ENCODE measurements at places on chromosomes 1 and 21.
A peak's percentile ranks its signal among the peaks of the same experiment; 100 is the strongest.

- DNase-seq: no peak
Observed at GRCh38 chr21:41876928-41877652, 2.1 kb downstream of the PRDM15 start.

DNA sequence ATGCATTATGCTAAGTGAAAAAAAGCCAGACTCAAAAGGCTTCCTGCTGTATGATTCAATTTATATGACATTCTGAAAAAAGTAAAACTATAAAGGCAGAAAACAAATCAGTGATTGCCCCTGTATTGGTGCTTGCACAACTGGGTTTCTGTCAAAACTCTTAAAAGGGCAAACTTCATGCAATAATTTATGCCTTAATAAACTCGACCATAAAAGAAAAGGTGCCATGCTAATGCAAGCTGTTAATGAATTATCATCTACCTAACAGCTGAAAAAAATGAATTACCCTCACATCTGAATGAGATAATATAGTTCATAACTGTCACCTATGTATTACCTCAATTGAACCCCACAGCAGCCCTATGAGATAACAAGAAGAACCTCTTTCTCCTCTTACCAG is 120.8 kb upstream of the ATP1A1 start:
- DNase-seq: no peak

DNA sequence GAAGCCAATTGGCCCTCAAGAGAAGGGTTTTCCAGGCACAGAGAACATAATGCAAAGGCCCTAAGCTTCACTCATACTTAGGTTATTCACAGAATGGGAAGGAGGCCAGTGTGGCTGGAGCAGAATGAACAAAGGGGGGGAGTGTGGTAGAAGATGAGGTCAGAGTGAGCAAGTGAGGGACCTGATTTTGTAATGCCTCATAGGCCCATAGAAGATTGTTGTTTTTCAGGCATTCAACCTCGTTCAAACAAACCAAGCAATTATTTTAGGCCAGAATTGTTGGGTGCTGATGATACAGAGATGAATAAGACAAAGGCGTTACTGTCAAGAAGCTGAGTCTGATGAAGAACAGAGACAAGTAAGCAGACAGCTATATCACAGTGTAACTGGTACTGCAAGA is 54.5 kb upstream of the RAP1A start:
- DNase-seq: no peak

- no peak for DNase-seq
Observed at GRCh38 chr1:183449223-183449770, 23.0 kb upstream of the SMG7 start.

DNA sequence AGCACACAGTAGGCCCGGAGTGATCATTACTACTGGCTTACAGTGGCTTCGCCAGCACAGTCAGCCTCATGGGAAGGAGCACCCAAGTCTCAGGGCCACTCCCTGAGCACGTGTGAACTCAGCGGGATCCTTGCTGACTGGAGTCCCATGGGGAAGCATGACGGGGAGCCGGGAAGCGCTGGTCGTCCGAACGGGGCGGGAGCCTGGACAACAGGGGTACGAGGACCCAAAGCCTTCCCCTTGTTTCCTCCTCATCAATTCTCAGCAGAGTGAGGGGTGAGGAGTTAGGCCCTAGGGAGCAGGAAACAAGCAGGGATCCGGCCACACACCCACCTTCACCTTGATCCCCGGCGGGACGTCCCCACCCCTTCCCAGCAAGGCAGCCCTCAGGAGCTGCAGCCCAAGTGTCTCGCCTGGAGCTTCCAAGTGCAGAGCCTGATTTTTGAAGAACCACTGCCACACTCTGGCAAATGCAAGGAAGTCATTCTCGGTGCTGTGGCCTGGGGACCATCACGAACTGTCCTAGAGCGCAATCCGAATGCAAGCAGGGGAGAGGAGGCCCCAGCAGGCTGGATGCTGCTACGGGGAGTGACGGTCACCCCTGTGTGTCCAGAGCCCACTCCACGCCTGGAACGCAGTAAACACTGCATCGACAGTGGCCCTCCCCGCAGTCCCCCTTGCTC is 35.5 kb downstream of the TOMM20 start:
- peak; percentile 52 for DNase-seq

GRCh38 chr21:18522181-18522972 is 118.8 kb upstream of the TMPRSS15 start:
- DNase-seq: no peak

DNA sequence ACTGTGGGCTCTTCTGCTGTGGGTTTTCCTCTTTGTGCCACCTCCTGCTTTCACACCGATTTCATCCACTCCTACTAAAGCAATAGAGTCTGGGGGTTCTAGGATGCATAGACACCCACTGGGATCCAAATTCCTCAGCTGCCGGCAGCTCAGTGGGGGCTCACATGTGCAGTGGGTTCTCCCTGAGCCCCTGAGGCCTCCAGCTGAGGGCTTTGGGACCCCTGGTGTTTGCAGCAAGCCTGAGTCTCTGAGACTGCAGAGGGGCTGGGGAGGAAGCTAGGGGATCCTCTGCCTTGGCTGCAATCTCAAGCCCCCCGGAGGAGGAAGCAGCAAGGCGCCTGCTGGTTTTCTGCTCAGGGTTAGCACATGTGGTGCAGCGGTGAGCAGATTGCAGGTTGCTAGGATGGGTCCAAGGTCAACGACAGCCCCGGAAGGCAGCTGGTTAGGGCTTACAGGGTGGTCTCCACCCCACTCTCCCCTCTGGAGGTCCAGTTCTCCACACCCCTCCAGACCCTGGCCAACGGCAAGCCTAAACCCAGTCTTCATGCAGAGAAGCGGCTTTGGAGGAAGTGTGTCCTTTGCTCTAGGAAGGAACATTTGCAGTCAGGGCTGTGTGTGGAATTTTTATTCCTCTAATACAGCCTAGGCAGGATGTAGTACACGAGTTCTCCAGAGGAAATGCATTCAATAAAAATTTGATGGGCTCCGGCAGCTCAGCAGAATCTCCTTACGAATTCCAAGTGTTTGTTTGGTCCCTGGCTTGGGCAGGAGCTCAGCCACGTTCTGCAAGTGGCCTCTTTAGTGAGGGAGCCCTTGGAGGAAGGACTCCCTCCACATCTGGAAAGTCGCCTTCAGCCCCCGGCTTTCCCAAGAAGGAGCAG is 269.1 kb upstream of the VAMP3 start:
- DNase-seq: no peak

GRCh38 chr1:219940707-219941106 is 12.3 kb upstream of the SLC30A10 start:
- no peak for DNase-seq

- no peak for DNase-seq
Observed at GRCh38 chr1:82042306-82043060, 241.7 kb downstream of the ADGRL2 start.

DNA sequence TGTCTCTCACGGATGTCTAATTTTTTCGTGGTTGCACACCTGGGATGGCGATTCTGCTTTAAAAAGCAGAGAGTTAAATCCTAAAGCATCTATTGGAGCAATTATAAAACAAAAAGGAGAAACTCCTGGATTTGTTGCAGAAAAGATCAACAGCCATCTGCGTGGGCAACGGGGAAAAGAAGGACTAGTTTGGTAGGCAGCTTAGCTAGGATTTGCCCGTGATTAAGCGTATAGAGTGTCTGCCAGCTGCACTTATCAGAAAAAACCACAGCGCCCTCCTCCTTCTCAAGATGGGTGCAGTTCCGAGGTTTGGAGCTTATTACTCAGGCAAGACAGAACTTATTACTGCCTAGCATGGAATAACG is 526 bp upstream of the SLC25A24 start:
- DNase-seq: no peak

GRCh38 chr1:60990714-60991090 is 91.7 kb upstream of the NFIA start:
- no peak for DNase-seq

DNA sequence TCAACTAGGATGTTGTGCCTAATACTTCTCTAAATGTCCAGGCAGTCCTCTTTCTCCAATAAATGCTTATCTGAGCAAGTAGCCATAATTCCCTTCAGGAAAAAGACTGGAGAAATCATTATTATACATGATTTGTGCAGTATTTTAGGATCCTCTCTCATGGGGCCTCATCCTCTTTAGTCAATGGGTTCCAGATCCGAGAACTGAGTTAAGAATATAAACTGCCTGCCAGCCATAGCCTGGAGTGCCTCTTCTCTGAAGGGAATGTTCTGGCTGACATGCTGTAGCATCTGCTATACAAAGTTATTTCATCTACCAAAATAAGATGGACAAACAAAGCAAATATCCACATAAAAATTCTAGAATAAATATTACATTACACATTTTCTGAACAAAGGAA is 334.0 kb upstream of the PRMT6 start:
- DNase-seq: no peak

- no peak for DNase-seq
Observed at GRCh38 chr1:168709405-168710363, 19.3 kb downstream of the DPT start.

DNA sequence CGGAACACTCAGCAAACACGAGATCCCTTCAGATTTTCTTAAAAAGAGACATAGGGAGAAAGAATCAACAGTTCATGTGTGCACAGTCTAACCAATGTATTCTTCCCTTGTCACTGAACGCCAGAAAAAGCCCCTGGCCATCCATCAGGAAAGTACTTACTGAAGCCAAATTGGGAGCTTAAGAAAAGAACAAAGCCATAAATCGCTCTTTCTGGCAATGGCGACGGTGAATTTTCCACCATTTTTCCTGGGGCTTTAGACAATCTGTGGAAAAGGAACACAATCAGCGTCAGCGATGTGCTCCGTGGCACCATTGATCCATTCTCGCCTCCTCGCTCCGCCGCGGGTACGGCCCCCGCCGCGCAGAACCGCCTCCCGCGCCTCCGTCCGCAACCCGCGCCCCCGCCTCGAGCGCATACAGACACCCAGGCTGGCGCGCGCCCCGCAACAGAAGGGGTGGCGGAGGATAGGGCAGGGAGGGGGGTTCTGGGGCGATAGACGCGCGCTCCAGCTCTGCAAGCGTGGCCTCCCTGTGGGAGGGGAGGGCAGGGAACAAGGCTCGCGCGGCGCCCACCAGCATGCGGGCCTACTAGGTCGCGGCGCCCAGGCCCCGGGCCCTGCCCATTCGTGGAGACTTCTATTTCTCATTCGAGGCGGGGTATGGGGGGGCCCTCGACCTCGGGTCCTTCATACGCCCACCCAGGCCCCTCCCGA is 440 bp downstream of the PIGP start:
- peak; percentile 90 for DNase-seq

GRCh38 chr1:40414331-40414730 is 35.9 kb upstream of the ZFP69B start:
- no peak for DNase-seq

- no peak for DNase-seq
Observed at GRCh38 chr1:46404482-46405196, 10.5 kb downstream of the FAAH start.

DNA sequence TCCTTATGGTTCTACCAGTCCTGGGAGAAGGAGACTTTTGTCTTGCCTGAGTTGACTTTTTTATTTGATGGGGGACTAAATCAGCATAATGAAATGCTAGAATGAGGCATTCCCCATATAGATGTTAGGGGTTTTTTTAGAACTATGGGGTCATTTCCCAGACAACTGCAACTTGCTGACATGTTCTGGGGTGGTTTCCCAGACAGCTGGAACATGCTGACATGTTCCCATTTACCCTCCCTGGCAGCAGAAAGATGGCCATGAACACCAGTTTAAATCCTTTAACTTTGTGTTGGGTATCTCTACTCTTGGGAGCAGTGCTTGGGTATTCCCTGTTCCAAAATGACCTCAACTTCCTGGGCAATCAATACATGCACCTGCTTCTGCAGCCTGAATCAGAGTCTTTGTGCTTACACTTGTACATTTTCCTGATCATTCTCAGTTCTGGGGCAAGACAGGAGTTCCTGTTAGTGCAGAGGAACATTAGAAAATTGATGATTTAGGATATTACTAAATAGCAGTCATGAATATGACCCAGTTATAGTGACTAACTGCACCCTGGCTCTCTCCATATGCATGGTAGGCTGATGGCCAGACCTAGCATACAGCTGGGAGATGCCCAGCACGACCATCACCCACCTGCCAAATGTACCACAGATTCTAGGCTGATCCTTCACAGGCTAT is 75.4 kb upstream of the CD5L start:
- DNase-seq: no peak

DNA sequence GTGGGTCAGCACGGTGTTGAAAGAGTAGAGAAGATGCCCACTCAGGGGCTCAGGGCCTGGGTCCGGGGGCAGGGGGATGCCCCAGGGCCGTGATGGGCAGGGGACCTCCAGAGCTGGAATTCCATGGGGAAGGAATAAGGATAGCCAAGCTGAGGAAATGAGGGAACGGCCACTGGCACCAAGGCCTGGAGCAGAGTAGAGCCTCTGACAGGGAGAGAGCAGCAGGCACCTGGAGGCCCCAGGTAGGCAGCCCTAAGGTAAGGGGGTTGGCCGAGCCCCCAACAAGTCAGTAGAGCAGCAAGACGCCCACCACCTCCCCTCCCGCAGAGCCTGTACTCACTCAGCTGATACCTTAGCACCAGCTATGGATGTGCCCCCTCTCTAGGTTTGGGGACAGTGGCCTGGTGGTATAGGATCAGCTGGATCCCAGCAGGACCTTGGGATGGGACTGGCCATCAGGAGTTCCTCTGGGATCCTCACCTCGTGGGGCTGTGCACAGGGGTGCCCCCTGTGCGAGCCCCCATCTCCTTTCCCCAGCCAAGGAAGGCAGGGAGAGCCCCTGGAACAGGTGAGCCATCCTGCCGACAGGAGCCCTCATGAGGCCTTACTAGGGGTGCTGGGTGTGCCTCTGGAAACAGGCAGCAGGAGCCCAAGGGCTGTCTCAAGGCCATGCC is 21.0 kb upstream of the ARF1 start:
- no peak for DNase-seq

DNA sequence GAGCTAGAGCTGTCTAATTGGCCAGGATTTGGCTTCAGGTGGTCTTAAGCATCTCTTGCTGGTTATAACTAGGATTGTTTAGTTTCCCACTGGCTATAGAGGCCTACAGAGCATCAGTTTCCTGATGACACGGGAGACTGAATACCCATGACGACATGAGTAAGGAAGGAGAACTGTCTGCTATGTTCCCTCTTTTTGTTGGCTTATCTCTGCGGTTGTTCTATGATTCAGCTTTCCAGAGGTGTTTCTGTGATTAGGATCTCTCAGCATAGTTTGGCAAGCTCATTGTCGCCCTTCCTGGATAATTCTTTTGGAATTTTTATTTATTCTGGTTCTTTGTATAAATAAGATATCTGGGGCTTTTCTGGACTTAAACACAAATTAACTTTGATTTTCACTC is 163.4 kb downstream of the OLFM3 start:
- DNase-seq: no peak

DNA sequence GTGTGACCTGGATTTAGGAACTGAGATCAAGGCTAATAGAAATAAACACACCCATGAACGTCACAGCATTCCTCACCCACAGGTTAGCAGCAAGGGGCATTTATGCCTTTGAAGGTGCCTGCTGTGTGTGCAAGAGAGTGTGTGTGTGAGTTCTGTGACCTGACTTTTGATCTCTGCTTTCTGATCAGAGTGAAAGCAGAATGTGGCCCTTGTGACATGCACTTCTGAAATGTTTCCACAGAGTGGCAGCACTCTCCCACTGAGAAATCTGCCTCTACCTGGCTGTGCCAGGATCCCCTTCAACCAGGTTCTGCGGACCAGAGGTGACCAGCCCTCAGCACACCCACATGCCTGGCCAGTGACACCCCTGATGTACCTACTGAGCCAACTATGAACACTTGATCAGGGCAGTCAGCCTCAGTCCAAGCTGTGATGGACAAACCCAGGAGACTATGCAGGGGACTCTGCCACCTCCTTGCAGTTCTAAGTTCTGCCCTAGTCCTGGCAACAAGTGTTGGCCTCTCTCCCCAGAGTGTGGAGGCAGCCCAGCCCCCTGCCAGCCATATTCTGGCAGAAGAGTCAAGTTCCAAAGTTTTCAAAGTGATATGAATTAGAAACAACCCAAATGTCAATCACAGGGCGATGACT is 41.0 kb downstream of the RXRG start:
- DNase-seq: no peak

- DNase-seq: peak; percentile 51
Observed at GRCh38 chr21:45539046-45539795, 3.0 kb downstream of the SLC19A1 start.
